ENCODE measurements at places on chromosomes 7 and 10. TPM values are rescaled to one million over a fixed set of nuclear protein-coding genes. Genes with fewer than 3 reads are reported as not detected.

GRCh38 chr7:5678295-5679047, 103.0 kb downstream of the RNF216 start:
- no peak for DNase-seq

DNA sequence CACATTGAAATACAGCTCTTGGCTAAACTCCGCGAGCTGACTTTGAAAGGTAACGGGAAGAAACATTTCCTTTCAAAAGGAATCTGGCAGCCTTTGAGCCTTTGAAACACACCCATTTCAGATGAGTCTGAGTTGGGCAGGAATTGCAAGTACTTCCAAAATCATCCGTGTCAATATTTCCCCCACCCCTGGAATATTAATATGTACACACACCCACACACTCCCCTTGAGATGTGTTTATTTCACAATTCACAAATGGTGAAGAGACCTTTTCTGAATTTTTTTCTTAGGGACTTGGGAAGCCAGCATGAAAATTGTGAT, 438.7 kb upstream of the NRP1 start:
- no peak for DNase-seq

- no peak for DNase-seq
Observed at GRCh38 chr7:28747404-28747803, 210.7 kb downstream of the TRIL start.

- DNase-seq = peak; percentile 90
Observed at GRCh38 chr7:5237286-5237685, 45.5 kb upstream of the SLC29A4 start.

DNA sequence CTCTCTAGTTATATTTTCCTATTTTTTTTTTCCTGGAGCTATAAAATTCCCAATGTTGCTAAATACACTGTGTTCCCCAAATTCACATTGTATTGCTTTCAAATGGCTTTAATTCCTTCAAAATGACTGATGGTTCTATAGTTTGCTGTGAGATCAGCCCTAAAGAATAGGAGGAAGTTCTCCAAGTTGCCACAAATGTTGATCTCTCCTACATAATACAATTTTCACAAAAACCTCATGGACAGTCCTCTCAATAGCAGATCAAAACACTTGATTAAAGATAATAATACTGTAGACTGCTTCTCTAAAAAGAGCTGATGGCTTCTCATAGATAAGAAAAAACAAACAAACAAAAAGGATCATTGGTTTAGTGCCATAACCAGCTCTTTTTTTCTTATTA, 97.8 kb upstream of the CAV2 start:
- DNase-seq = no peak

GRCh38 chr10:91702620-91703019, 69.7 kb upstream of the PPP1R3C start:
- DNase-seq = no peak

DNA sequence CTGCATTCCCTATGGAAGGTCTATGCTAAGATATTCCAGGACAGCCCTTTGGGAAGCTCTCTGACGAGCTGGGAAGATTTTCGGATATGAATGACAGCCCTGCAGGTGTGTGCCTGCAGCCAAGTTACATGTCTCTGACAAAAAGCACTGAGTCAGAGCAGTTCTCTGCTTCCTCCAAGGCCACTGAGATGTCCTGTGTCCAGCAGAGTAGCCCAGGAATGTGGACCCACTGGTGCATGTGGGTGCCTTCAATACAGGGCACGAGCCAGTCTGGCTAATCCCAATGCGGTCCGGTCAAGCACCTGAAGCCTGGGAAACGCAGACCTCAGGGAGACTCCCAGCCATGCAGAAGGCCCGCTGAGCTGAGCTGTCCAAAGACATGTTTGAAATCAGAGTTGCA, 565.7 kb downstream of the TCERG1L start:
- no peak for DNase-seq

Gene FKBP6
- total RNA-seq = not detected

GRCh38 chr10:124739119-124739921, 4.9 kb downstream of the FAM53B start:
- DNase-seq = peak; percentile 34

GRCh38 chr10:53899463-53900160, 901.4 kb downstream of the PCDH15 start:
- DNase-seq = no peak

DNA sequence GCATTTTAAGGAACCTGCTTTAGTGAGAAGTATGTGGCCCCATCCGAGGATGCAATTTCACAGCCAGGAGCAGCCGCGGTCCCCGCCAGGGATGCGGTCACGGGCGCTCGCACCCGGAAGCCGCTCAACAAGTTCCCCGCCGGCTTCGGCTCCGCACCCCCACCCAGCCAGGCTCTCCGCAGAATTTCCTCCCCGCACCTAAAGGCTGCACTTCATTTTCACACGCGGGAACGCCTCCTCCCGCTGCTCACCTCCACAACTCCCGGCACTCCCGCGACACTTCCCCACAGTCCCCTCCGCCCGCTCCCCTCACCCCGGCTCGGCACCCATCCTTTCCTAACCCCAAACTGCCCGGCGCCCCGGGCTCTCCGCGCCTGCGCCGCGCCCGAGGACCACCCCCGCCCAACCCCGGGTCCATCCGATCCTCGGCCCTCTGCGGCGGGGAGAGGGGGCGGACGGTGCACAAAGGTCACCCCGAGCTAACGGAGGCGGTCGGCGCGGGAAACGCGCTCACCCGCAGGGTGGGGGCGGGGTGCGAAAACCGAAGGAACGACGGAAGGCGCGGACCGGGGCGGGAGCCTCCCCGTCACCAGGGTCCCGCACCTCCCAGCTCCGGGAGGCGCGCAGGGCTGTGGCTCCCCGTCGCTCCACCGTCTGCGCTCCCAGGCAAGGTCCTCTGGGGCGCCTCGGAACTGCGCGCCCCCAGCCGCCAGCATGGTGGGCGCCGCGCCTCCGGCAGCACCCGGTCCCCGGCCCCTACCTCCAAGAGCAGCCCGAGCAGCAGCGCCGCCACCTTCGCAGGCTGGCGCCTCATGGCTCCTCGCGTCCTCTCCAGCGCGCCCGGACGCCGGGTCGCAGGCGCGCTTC, 558 bp downstream of the VOPP1 start:
- peak; percentile 87 for DNase-seq

DNA sequence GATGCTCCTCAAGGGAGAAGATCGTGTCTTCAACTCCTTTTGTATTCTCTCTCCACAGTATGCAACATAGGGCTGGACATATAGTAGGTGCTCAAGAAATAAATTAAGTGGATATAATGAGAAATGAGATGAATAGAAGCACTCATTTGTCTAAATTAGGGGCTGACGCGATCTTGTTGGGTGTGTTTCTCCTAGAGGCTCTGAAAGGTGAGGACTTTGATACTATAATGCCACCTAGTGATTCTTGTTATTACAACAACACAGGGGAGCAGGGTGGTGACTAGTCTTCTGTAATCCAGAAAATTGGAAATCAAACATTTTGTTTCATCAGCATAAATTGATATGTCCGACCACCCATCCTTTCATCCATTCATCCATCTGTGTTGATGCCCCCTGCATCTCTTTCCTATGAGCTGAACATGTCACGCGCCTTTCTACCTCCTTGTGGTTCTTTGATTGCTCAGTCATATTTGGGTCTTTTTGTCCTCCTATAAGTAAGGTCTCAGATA, 3.5 kb upstream of the CFAP58 start:
- no peak for DNase-seq

- no peak for DNase-seq
Observed at GRCh38 chr10:57142925-57143576, 782.0 kb upstream of the ZWINT start.

Gene ABCC2
- total RNA-seq = 2.8 TPM

DNA sequence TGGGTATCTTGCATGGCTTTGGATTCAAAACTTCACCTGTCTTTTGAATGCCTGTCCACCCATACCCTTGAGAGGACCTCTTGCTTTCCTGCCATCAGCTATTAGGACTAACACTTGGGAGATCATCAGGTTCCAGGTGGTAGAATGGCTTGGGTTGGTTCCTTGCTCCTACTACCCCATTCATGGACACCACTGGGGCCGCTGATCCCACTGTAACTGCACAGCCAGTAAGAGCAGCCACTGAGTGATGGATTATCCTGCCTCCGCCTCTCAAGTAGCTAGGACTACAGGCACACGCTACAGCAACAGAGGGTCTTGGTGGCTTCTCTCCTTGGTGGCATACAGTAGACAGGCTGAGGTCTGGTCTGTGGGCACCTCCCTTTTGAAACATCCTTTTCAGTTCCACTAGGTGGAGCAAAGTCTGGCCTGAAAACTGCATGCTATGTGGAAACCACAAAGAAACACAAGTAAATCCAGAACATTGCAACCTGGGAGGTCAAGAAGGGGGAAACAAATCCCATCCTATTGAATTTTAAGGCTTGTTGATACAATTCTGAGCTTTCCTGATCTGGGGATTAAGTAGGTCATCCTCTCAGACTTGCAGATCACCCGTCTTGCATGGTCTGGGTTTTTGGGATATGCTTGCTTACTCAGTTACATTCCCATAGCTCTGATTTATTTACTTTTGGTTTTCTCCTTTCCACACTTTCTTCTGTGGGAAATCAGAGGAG, 9.4 kb downstream of the WBP1L start:
- no peak for DNase-seq

Gene DRGX
- not detected for total RNA-seq

DNA sequence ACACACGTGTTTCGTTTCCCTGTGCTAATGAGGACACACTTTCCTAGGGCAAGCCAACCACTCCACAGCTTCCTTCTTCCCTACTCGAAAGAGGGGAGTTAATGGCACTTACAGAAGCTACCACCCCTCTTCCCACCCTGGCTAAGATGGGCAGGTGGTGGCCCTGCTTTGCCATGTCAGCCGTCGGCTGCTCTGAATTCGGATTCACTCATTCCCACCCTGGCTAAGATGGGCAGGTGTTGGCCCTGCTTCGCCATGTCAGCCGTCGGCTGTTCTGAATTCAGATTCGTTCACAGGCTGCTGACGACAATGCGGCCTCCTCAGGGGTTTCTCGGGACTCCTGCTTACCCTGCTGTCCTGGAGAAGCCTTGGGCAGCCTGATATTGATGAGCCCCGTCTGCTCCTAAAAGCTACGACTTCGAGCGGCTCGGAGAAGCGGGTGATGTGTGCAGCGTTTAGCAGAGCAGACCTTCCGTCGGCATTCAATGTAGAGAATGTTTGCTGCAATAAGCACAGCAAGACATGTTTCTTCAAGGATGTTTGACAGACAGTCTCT, 56.2 kb upstream of the PPP2R2D start:
- peak; percentile 18 for DNase-seq

DNA sequence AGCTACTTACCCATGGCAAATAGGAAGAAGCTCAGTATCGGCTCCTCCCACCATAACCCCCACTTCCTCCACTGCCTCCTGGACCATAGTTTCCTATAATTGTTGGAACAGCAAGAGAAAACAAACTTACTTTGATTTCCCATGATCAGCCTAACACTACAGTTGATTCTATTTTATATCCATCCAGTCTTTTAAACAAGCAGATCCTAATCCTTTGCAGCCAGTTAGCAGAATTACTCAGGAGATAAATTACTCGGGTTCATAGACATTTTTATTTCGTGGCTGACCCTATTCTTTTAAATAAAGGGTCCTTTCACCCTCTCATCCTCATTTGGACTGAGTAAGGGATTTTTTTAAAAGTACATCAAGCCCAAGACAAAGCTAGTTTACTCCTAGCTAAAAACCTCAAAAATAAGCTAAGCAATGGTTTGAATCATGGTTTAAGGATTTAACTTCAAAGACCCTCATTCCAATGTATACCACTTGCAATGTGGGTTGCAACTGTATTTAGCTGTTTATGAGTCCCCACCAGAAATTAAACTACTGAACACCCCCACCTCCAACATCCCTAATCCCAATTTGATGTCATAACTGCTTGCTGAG, 8.0 kb downstream of the HNRNPA2B1 start:
- no peak for DNase-seq

Gene PRF1
- total RNA-seq = 3.2 TPM

- no peak for DNase-seq
Observed at GRCh38 chr10:45155784-45156183, 155.1 kb downstream of the ZNF22 start.

- DNase-seq = no peak
Observed at GRCh38 chr7:154795437-154795836, 207.5 kb downstream of the PAXIP1 start.

DNA sequence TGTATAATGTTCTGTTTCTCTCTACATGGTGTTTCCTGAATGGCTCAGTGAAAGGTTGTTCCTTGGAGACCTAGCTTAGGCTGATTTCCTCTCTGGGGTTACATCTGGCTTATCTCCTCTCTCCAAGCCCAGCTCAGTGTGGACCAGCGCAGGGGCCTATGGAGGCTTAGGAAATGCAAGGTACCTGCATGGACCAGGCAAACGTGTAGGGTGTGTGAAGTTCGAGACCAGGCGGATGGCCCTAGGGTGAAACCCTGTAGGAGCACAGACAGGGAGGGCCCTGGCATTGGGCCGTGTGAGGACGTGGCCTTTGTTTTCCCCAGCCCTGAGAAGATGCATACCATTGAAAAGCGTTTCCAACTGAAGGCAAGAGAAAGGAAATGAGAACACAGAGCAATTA, 59.0 kb downstream of the DOCK1 start:
- DNase-seq = no peak

Gene FRAT2
- total RNA-seq = 8.6 TPM

- no peak for DNase-seq
Observed at GRCh38 chr7:94633687-94634086, 22.2 kb downstream of the SGCE start.

Gene SPDYE1
- not detected for total RNA-seq

GRCh38 chr7:1695800-1696454, 25.9 kb downstream of the ELFN1 start:
- DNase-seq = peak; percentile 40

Gene MOSPD3
- total RNA-seq = 15.1 TPM

Gene CCDC146
- total RNA-seq = 8.9 TPM

Measured in aorta (tissue), 5 donors.